NCI-H2171 (cell line): ENCODE measurements at places on chromosomes 12 and 14.
A peak's percentile ranks its signal among the peaks of the same experiment; 100 is the strongest.

- no peak for DNase-seq
These were observed 56.3 kb downstream of the SPPL3 start for GRCh38 chr12:120847814-120848213.

DNA sequence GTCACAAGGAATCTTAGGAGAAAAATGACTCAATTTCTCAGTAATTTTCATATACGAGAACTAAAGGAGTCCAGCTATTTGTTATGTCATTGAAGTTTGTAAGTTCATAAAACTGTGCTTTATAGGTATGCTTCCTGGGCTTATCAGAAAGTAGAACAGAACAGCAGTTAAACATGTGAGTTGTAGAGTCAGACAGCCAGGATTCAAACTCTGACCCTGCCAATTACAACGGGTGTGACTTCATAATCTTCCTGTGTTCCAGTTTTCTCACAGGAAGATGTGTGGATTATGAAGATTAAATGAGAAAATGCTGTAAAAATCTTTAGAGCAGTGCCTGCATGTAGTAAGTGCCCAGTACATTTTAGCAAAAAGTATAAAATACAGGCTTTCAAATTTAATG lies 8.9 kb downstream of the TRIM9 start:
- no peak for DNase-seq

DNA sequence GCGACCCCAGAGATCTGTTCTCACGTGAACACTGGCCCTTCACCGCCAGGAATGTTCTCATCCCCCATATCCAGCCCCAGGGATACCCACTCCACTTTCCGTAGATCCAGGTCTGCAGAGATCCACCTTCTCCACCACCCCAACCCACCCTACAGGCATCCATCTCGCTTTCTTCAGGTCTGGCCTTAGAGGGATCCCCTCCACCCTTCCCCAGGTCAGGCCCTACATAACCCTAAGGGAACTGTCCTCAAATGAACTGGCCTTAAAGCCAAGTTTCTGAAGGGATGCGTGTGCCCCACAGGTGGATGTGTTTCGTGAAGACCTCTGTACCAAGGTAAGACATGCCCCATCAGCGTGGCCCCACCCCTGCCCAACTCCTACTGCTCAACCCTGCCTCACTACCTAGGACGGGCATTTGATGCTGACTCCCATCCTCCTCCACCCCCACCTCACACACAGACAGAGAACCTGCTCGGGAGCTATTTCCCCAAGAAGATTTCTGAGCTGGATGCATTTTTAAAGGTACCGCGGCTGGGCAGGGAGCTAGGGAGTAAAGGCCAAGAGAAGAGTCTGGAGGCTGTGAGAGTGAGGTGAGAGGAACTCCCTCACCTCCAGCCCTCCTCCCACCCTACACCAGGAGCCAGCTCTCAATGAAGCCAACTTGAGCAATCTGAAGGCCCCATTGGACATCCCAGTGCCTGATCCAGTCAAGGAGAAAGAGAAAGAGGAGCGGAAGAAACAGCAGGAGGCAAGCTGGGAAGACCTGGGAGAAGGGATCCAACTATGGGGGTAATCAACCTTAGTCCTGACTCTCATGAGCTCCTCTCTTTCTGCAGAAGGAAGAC lies 912 bp downstream of the PSME1 start:
- DNase-seq: no peak

GRCh38 chr12:64099397-64099796 lies 122.7 kb downstream of the KICS2 start:
- DNase-seq: no peak

GRCh38 chr14:23432102-23432925 lies 3.1 kb downstream of the MYH7 start:
- DNase-seq: no peak

GRCh38 chr14:24630087-24630871 lies 3.7 kb downstream of the GZMB start:
- DNase-seq: no peak

- DNase-seq: no peak
These were observed 139.2 kb downstream of the NTF3 start for GRCh38 chr12:5571115-5571514.

- no peak for DNase-seq
These were observed 7.8 kb downstream of the MTA1 start for GRCh38 chr14:105427412-105427811.

GRCh38 chr12:24561411-24561871 lies 387.5 kb downstream of the BCAT1 start:
- no peak for DNase-seq

DNA sequence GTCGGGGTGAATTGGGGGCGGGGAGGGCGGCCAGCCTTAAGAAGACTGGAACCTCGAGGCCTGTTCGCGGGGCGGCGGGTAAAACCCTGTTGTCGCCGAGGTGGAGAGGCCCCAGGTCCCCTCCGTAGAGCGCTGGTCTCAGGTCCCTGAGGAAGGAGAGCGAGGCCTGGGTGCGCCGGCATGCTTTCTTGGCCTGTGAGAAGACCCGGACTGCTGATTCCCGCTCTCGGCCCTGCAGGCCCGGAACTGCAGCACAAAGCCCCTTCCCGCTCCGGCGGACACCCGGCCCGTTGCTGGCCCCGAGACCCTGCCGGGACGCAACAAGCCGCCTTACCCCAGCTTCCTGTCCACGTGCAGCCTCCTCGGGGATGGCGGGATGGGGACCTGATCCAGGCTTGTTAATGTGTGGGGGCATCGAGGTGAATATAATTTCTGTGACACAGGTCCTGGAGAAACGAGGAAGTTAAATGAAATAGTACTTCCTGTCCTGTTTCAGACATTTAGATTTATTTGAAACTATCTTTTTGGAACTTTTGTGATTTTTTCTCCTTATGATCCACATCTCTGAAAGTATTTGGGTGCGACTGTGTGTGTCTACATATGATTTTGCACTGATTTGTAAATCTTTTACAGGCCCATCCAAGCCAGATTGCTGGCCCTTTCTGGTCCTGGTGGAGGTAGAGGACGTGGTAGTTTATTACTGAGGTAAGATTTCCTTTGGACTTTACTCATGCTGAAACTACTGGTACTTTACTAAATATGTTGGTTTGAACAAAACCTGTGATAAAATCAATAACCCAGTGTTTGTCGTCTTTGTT lies 600 bp downstream of the PNN start:
- DNase-seq: peak; percentile 55

DNA sequence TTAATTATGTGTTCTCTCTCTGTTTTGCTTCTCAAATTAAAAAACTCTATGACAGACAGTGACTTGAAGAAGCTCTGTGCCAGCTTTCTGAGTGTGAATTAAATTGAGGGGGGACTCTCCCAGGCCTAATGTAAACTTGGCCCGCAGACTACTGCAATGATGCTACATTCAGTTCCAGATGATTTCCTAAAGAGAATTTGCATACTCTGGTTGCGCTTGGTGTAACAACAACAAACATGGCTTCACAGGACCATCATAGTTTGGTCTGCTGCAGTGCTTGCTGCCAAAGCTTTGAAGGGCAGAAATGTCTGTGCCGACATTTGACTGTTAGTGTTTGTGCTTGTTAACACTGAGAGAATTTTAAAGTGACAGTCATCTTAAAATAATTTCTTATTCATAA lies 25.0 kb downstream of the CFAP54 start:
- no peak for DNase-seq

DNA sequence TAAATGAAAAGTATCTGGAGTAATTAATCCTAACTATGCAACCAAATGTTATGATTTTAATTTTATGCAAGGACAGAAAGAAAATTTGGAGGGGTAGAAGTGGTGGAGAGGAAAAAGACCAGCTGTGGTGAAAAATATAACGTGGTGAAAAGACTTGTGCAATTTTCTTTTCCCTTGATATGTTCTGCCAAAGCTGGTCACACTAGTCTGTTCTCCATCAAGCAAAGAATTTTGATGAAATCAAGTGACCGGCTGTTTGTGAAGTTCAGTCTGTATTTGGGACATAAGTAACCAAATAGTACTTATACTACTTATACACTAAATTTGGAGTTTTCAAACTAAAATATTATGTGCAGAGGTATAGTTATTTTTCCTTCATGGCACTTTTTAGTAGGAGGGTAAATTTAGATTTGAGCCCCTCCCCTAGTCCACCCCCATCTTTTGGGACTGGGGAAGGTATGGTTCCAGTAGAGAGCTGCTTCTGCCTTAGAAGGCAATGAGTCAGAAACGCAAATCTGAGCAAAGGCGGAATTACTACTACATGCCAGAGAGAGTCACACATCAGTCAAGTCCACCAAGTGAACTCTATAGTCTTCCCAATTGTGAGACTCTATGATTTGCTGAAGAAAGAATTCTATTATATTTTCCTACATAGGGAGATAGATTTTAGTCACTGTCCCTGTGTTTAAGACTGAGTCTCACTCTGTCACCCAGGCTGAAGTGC lies 229.7 kb downstream of the SLC25A21 start:
- no peak for DNase-seq

DNA sequence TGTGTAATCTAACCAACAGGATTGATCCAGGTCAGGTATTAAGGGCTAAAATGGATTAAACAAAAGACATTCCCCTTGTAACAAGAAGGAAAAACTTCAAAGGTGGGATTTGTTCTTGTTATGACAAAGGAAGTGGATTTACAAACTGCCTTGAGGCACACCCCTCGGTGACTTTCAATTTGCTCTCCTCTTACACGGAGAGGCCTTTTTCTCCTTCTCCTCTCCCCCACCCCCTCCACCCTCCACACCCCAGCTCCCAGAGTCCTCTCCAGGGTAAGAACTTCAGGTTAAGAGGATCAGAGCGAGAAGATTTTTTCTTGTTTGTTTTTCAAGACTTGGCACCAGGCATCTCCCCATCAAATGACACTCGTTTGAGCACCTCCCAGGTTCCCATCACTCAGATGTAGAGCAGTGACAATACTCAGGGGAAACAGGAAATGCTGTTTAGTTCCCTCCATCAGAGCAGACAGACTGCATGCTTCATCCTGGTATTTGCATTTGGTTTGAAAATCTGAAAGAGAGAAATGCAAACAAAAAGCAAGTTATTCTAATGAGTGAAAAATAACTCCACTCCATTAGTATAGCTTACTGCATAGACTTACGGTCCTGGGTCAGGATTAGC lies 77.6 kb upstream of the TMEM260 start:
- DNase-seq: no peak

DNA sequence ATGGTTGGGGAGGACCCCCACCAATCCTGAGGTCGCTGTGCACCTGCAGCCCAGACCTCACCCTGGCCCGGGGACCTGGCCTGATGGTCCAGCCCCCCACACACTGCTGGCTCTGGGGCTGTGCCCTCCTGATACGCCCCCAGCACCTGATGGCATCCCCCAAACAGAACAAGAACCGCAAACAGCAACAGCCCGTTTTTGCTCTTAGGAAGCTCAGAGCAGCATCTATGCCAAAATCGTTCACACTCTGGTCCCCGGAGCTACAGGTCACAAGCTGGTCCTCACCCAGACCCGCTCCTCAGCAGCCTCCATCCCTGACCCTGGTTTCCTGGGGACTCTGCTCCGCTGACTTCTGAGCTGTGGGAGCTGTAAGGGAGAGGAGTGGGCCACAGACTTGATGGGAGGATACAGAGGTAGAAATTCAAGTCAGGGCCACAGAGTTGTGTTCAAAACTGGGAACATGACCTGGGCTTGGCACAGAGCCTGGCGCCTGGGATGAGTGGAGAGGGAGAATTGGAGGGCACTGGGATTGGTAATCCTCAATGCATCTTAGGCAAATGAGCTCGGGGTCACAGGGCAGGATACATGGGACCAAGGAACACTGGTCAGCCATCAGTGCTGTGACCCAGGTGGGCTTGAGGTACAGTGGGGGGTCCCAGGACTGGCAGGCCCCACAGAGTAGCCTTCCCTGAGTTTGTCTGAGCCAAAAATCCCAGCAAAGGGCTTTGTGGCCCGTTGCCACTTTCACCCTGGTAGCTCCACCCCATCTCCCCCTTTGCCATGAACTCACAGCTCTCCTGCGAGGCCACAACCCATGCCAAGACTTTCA lies 170.9 kb upstream of the RTL1 start:
- no peak for DNase-seq

DNA sequence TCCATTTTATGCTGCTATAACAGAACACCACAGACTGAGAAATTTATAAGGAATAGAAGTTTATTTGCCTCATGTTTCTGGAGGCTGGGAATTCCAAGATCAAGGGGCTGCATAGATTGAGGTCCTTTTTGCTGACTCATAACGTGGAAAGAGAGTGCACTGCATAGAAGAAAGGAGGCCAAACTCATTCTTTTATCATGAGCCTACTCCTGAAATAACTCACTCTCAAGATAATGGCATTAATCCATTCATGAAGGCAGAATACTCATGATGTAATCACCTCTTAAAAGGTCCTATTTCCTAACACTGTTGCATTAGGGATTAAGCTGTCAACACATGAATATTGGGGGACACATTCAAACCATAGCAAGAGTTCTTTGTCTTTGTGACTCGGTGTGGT lies 60.0 kb upstream of the FBXO33 start:
- no peak for DNase-seq

- no peak for DNase-seq
These were observed 121.2 kb downstream of the ZNF664 start for GRCh38 chr12:124094188-124094587.

GRCh38 chr12:28172434-28173030 lies 17.7 kb upstream of the CCDC91 start:
- DNase-seq: peak; percentile 85

GRCh38 chr12:57027011-57027804 lies 10.9 kb upstream of the TAC3 start:
- DNase-seq: no peak

GRCh38 chr14:67186789-67187584 lies 2.3 kb upstream of the GARIN2 start:
- no peak for DNase-seq

GRCh38 chr14:96077983-96078624 lies 38.9 kb downstream of the C14orf132 start:
- peak; percentile 52 for DNase-seq

- no peak for DNase-seq
These were observed 19.2 kb upstream of the OS9 start for GRCh38 chr12:57674691-57675090.

GRCh38 chr14:77822741-77823140 lies 22.8 kb downstream of the ADCK1 start:
- no peak for DNase-seq

- no peak for DNase-seq
These were observed 23.3 kb upstream of the NEK9 start for GRCh38 chr14:75150150-75150549.

GRCh38 chr14:75023108-75023507 lies 20.4 kb downstream of the EIF2B2 start:
- DNase-seq: no peak

DNA sequence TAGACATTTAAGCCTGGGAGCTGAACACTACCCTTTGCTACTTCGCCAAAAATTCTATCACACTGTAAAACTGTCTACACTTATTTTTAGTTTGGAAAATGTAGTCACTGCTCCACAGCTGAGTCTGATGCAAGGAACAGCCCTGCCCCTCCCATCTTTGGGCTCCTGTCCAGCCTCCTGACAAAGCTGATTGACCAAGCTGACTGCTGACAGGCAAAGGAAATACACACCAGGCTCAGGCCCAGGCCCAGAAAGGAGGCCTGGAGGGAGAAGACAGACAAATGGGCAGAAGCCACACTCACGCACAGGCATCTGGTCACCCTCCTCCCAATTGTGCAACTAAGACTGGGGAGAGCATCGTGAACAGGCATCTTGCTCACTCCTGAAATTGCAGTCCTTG lies 55.3 kb downstream of the ISCA2 start:
- DNase-seq: no peak
